ENCODE measurements at places on chromosomes 4 and X.

- DNase-seq, result no peak
Measured at GRCh38 chrX:100274916-100275315, 135.2 kb downstream of the PCDH19 start.

DNA sequence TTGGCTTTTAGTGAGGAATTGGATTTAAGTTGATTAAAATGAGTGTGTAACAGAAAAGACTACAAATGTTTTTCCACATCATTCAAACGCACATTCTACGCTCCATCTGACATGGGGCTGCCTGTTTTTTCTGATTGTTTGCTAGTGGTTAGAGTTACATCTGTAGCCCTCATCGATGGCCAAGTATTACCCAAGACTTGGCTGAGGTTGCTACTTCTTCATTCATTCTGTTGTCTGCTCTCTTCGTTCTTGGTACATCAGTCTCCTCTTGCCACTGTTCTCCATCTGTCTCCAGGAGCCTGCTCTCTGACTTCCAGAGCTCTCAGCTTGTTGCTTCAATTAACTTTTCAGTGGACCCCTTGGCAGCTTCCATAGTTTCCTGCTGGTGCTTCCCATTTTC is 1844.6 kb upstream of the TENM3 start:
- DNase-seq, result no peak

DNA sequence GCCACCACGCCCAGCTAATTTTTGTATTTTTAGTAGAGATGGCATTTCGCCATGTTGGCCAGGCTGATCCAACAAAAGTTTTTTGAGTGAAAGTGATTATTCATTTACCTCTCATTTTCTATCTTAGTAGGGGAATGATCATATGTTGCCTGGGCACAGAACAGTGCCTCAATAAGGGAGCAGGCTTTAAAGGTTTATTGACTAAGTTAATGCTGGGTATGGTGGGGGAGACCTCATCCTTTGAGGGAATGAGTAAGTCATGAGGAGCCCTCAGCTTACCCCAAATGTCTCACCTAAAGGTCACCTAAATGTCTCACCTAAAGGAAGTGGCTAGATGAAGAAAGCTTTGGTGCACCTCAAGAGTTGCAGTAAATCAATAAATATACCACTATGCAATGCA is 109.0 kb downstream of the CLCN4 start:
- no peak for DNase-seq

- no peak for DNase-seq
Measured at GRCh38 chrX:44060221-44060620, 87.0 kb upstream of the NDP start.
